CD8-positive, alpha-beta memory T cell (primary cell): ENCODE measurements at places on chromosomes 13 and 19.
A peak's percentile ranks its signal among the peaks of the same experiment; 100 is the strongest.

- no peaks in the 10 kb centered on the region for H3K27me3 ChIP-seq
- H3K4me1 ChIP-seq, result no peaks in the 10 kb centered on the region
- H3K4me3 ChIP-seq, result no peak overlapping the region
- H3K36me3 ChIP-seq, result no peaks in the 10 kb centered on the region
These were observed 81.7 kb downstream of the ZNF429 start for GRCh38 chr19:21587117-21587461.

DNA sequence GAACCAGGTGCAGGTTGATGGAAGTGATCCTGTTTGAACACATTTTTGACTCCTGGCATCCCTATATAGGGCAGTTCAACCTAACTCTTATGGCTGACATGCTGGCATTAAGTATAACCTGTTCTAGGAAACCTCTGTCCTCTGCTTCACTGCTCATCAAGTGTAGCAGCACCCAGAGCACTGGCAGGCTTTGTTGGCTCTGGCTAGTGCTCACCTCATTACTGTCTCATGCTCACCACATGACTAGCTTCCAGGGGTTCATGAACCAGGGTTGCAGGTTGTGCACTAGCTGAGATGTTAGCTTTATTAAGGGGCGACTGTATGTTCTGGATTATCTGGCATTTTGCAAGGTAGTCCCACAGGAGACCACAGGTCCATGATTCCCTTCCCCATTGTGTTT lies 63.6 kb downstream of the B3GLCT start:
- H3K27me3 ChIP-seq, result no peaks in the 10 kb centered on the region
- H3K27ac ChIP-seq, result no peak overlapping the region

GRCh38 chr19:27679905-27680304 lies 1533.0 kb downstream of the UQCRFS1 start:
- DNase-seq, result no peak
- no peaks in the 10 kb centered on the region for H3K27me3 ChIP-seq
- no peaks in the 10 kb centered on the region for H3K4me1 ChIP-seq
- no peaks in the 10 kb centered on the region for H3K36me3 ChIP-seq
- H3K27ac ChIP-seq, result no peak overlapping the region

- no peak overlapping the region for H3K27ac ChIP-seq
- DNase-seq, result no peak
- H3K36me3 ChIP-seq, result no peaks in the 10 kb centered on the region
- no peak overlapping the region for H3K4me3 ChIP-seq
These were observed 11.2 kb upstream of the RAB20 start for GRCh38 chr13:110572778-110573118.

- H3K27me3 ChIP-seq, result no peaks in the 10 kb centered on the region
- H3K4me3 ChIP-seq, result no peak overlapping the region
- no peak for DNase-seq
- H3K36me3 ChIP-seq, result no peaks in the 10 kb centered on the region
These were observed 64.5 kb downstream of the INSR start for GRCh38 chr19:7229735-7230134.

DNA sequence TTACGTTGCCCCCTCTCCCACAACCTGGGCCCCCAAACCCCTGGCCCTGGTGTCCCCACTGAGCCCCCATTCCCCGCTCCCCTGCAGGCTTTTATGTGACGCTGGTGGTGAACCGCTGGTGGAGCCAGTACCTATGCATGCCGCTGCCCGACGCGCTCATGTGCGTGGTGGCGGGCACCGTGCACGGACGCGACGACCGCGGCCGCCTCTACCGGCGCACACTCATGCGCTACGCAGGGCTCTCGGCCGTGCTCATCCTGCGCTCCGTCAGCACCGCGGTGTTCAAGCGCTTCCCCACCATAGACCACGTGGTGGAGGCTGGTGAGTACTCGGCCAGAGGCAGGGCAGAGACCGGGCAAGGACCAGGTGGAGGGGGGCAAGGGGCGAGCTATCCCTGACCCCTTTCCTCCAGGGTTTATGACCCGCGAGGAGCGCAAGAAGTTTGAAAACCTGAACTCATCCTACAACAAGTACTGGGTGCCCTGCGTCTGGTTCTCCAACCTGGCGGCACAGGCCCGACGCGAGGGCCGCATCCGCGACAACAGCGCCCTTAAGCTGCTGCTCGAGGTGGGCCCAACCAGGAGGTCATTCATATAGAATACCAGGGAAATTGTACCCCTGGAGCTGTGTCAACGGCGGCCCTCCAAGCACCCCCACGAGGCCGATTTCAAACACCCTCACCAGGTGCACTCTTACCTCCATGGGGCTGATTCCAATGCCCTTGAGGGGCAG lies 3.0 kb downstream of the BEST2 start:
- H3K4me3 ChIP-seq, result no peak overlapping the region
- no peaks in the 10 kb centered on the region for H3K36me3 ChIP-seq
- peaks cover 9% of the 10 kb centered on the region for H3K4me1 ChIP-seq
- peaks cover 4% of the 10 kb centered on the region for H3K27me3 ChIP-seq
- DNase-seq, result no peak

DNA sequence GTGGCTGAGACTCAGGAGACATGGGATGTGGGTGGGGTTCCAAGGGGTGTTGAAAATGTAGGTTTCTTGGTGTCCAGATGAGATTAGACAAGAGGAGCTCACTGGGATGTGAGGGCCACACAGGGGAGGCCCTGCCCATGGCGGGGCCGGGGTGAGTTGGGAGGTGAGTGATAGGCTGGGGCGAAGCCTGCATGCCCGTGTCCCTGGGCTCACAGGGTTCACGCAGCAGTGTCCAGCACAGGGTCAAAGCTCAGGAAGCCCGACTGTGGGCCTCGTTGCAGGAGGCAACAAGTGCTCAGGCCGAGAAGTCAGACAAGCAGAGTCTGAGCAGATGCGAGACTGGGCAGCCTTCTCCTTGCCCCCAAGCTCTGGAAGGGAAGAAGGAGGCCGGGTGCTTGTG lies 27.2 kb downstream of the CCDC8 start:
- H3K27me3 ChIP-seq, result no peaks in the 10 kb centered on the region
- no peaks in the 10 kb centered on the region for H3K4me1 ChIP-seq
- no peak for DNase-seq
- peaks cover 45% of the 10 kb centered on the region for H3K36me3 ChIP-seq
- H3K4me3 ChIP-seq, result no peak overlapping the region

DNA sequence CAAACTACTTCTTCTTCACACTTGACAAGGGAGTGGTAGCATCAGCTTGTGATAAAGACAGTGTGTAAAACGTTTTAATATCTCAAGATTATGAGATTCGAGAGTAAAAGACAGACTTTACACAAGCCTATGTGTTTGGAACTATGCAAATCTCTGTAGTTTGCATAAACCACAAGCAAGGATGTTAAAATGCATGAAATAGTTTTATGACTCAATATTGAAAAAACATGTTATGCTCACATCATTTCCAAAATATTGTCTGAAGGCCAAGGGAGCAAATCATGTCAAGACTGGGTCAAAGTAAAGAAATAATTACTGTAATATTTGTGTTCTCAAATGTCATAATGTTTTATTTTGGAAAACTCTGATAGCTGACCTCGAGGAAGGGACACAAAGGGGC lies 316.8 kb upstream of the KLF12 start:
- H3K27me3 ChIP-seq, result no peaks in the 10 kb centered on the region
- H3K36me3 ChIP-seq, result no peaks in the 10 kb centered on the region
- H3K27ac ChIP-seq, result no peak overlapping the region
- no peaks in the 10 kb centered on the region for H3K4me1 ChIP-seq

GRCh38 chr13:112885782-112886268 lies 83.2 kb upstream of the MCF2L start:
- H3K27ac ChIP-seq, result no peak overlapping the region
- H3K27me3 ChIP-seq, result no peaks in the 10 kb centered on the region
- no peaks in the 10 kb centered on the region for H3K4me1 ChIP-seq
- H3K4me3 ChIP-seq, result no peak overlapping the region
- no peak for DNase-seq

GRCh38 chr13:110872034-110872767 lies 42.7 kb downstream of the ANKRD10 start:
- no peak for DNase-seq
- H3K36me3 ChIP-seq, result no peaks in the 10 kb centered on the region
- peaks cover 14% of the 10 kb centered on the region for H3K4me1 ChIP-seq
- no peak overlapping the region for H3K27ac ChIP-seq
- no peak overlapping the region for H3K4me3 ChIP-seq

DNA sequence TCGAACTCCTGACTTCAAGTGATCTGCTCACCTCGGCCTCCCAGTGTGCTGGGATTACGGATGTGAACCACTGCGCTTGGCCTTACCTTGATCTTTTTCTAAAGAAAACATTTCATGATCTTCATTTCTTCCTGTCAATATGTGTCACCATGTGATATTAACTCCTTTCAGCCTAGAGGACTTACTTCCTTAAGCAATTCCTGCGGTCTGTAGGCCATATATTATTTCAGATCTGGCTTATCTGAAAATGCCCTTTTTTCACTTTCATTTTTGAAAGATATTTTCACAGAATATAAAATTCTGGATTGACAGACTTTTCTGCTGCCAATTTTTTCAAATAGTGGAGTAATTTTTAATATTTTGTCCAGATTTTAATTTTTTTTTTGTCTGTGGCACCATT lies 2.0 kb upstream of the GPR32 start:
- H3K36me3 ChIP-seq, result no peaks in the 10 kb centered on the region
- DNase-seq, result no peak
- no peaks in the 10 kb centered on the region for H3K4me1 ChIP-seq
- H3K27me3 ChIP-seq, result no peaks in the 10 kb centered on the region
- H3K27ac ChIP-seq, result no peak overlapping the region

- peak overlapping the region; percentile 34 for H3K4me3 ChIP-seq
- no peaks in the 10 kb centered on the region for H3K27me3 ChIP-seq
- no peak overlapping the region for H3K27ac ChIP-seq
- no peaks in the 10 kb centered on the region for H3K36me3 ChIP-seq
These were observed 5.2 kb upstream of the ZNF579 start for GRCh38 chr19:55585658-55586339.

DNA sequence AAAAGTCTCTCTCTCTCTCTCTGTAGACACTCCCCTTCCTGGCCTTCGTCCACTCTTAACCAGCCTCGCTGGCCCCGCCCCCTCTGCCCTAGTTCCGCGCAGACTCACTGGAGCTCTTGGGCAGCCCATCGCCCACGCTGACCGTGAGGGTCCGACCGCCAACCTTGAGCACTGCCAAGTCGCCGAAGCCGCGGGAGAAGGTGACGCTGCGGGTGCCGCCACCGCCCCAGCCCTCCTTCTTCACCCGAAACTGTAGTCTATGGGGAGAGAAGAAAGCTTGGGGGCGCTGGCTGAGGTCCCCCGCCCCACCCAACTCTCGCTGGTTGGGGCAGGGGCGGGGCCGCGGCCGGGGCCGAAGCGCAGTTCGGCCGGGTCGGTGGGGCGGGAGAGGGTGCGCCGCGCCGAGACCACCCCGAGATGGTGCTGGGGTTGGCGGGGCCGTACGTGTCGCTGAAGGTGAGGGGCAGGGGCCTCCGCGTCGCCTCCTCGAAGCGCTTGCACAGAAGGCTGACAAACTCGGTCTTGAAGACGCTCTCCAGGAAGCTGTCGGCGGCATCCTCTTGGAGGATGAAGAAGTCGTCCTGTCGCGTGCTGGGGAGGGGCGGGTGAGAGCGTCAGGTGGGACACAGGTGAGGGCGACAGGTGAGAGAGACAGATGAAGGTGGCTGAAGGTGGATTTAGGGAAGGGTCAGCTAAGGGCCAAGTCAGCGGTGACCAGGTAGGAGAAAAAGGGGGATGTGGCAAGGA lies 12.6 kb upstream of the ZNF414 start:
- no peaks in the 10 kb centered on the region for H3K27me3 ChIP-seq
- peak overlapping the region; percentile 54 for H3K27ac ChIP-seq
- no peak overlapping the region for H3K4me3 ChIP-seq
- H3K36me3 ChIP-seq, result peaks cover 41% of the 10 kb centered on the region
- no peak for DNase-seq
- no peaks in the 10 kb centered on the region for H3K4me1 ChIP-seq

DNA sequence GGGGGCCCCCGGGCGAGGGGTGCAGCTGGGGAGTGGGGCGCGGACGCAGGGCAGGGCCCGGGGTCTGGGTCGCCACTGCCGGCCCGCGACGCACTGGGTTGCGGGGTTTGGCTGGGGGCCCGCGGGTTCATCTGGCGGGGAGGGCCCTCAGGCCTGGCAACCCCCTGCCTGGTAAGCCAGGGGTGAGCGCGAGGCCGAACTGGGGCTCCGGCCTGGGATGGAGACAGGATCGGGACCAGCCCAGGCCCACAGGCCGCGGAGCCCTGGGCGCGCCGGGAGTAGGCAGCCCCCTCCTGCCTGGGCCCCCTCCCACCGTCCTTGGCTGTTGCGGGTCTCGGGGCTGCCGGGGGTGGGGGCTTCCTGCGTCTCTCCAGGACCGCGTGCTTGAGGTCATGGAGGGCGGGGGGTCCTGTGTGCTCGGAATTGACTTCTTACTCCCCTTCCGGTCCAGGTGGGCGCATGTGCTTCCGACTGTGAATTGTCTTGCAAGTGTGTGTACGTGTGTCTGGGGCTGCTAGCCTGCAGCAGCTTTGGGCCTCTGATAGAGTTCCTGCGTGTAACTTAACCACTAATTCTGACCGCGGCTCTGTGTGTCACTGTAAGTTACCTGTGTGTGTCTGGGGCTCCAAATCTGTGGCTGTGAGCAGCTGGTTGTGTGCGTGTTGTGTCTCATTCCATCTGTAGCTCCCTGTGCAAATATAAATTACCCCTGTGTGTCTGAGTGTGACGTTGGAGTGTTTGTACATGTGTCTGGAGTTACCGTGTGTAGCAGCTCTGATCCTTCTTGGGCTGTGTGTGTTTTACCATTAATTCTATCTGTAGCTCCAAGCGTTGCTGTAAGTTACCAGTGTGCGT lies 751 bp downstream of the GRAMD1A start:
- peaks cover 77% of the 10 kb centered on the region for H3K4me1 ChIP-seq
- DNase-seq, result peak; percentile 51
- peaks cover 7% of the 10 kb centered on the region for H3K36me3 ChIP-seq
- H3K27me3 ChIP-seq, result no peaks in the 10 kb centered on the region
- peak overlapping the region; percentile 81 for H3K4me3 ChIP-seq

DNA sequence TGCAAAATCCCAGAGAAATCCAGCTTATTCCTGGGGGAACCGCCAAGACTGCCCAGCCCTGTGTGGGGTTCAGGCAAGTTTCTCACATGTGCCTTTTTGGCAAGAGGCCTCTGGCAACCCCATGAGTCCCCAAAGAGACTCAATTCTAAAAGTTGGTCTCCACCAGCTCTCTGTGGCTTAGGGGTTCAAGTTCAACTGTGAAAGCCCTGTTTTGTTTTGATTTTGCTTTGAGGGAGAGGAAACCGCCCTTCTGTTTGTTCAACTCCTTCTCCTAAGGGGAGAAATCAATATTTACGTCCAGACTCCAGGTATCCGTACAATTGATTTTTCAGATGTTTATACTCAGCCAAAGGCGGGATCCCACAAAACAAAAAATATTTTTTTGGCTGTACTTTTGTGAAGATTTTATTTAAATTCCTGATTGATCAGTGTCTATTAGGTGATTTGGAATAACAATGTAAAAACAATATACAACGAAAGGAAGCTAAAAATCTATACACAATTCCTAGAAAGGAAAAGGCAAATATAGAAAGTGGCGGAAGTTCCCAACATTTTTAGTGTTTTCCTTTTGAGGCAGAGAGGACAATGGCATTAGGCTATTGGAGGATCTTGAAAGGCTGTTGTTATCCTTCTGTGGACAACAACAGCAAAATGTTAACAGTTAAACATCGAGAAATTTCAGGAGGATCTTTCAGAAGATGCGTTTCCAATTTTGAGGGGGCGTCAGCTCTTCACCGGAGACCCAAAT lies 583 bp upstream of the LDLR start:
- H3K27ac ChIP-seq, result peak overlapping the region; percentile 91
- no peaks in the 10 kb centered on the region for H3K27me3 ChIP-seq
- peaks cover 52% of the 10 kb centered on the region for H3K4me1 ChIP-seq

GRCh38 chr13:97189928-97190327 lies 32.2 kb upstream of the MBNL2 start:
- no peak overlapping the region for H3K27ac ChIP-seq
- H3K27me3 ChIP-seq, result peaks cover 6% of the 10 kb centered on the region
- no peaks in the 10 kb centered on the region for H3K4me1 ChIP-seq
- DNase-seq, result no peak
- no peaks in the 10 kb centered on the region for H3K36me3 ChIP-seq
- H3K4me3 ChIP-seq, result no peak overlapping the region
